Hypothalamus (tissue), 51 donors: ENCODE measurements at places on chromosomes 7 and 10.
A peak's percentile ranks its signal among the peaks of the same experiment; 100 is the strongest.

- DNase-seq = no peak
Observed at GRCh38 chr10:24552346-24553016, 171.2 kb downstream of the ARHGAP21 start.

DNA sequence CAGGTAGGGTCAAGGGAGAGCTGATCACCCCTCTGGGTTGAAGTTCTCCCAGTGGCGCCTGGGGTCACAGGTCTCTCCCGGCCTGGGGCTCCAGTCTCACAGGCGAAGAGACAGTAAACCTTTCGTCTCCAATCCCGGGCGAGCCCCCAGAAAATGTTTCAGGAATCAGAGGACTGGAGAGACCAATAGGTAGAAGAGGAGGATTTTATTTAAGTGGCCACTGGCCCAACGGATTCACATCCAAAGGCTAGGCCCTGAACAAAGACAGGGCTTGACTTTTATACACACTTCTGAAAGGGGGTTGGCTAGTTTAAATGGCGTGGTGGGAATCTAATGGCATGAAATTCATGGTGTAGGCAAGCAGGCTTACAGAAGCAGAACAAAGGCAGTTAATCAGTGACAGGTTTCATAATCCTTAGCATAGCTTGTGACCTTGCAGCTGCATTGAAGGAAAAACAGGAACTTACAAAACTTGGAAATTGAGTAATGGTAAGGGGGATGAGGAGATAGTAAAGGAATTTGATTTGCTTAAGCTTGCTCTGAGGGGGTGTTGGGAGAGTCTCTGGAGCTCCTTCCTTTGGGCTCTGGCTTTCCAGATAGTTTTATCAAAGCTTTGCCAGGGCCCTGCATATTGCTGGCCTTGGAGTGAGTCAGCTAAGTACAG is 105.5 kb downstream of the TRIM24 start:
- no peak for DNase-seq

DNA sequence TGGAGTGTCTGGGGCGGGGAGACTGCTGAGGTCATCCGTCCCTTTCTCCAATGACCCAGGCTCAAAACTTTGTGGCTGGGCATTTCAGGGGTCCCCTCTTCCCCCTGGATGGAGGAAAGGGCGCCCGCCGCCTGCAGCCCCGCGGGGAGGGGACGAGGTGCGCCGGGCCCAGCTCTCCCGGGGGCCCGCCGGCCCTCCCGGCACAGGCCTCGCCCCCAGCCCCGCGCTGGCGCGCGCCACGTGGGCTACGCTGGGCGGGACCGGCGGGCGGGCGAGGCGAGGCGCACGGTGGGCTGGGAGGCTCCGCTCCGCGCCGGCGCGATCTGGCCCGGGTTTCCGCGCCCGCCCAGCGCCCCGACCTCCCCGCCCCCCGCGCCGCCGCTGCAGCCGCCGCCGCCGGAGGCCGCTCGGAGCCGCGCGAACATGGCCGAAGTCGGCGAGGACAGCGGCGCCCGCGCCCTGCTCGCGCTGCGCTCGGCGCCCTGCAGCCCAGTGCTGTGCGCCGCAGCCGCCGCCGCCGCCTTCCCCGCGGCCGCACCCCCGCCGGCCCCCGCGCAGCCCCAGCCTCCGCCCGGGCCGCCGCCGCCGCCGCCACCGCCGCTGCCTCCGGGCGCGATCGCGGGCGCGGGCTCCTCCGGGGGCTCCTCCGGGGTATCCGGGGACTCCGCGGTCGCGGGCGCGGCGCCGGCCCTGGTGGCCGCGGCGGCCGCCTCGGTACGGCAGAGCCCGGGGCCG is at the start of gene FOXK1:
TSS of gene FOXK1 (plus strand) at position 410 of the 735 bp plus-strand sequence. CDS start at position 424, 14 bp downstream.
- DNase-seq = peak; percentile 52

- no peak for DNase-seq
Observed at GRCh38 chr10:11958956-11959355, 83.7 kb downstream of the UPF2 start.

GRCh38 chr10:10138685-10139084 is 879.0 kb upstream of the CELF2 start:
- DNase-seq = no peak

DNA sequence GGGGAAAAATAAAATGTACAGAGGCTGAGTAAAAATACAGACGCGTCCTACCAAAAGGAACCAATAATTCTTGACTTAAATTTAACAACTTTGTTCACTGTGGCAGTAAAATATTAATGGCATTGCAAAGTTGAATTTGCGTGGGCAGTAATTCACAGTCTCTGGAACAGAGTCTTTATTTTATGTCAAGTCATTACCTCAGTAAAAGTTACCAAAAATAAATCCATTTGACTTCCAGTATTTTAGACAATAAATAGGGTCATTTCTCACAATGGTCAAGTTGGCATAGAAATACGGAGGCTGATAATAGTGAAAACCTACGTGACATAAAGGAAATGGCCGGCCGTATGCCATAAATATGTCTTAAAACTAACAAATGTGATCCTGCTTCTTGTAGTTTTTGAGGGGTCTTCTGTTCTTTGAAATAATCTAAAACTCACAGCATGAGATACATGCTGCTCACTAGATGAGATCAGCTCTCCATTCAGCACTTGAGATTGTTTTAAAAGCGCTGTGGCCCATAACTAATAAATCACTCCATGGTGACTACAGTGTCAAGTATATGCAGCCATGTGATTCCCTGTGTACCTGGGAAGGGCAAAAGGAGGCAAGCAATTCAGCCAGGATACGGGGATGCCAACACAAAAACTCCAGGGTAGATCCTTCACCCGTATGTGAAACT is 75.3 kb downstream of the DOCK4 start:
- DNase-seq = no peak

GRCh38 chr7:151683615-151684407 is 164.1 kb upstream of the RHEB start:
- DNase-seq = no peak

GRCh38 chr10:70664702-70665195 is 7.6 kb upstream of the ADAMTS14 start:
- peak; percentile 7 for DNase-seq

GRCh38 chr10:26323219-26323618 is 106.6 kb downstream of the GAD2 start:
- no peak for DNase-seq

DNA sequence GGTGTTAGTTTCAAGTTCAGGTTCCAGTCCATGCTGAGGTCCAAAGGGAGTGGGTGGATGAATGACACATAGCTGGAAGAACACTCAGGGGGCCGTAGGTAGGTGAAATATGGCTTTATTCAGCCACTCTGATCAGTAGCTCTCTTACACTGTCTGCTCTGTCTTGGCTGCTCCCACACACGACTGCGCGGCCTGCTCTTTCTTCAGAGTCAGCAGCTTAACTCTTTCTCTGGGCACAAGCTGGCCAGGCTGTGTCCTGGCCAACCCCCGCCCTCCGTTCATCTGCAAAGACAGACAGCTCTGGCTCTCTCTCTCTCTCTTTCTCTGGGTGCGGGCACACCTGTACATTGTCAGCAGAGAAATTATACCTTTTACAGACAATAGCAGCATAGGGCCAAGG is 317.4 kb upstream of the SORCS1 start:
- no peak for DNase-seq

- no peak for DNase-seq
Observed at GRCh38 chr10:78458983-78459638, 425.4 kb downstream of the RPS24 start.

DNA sequence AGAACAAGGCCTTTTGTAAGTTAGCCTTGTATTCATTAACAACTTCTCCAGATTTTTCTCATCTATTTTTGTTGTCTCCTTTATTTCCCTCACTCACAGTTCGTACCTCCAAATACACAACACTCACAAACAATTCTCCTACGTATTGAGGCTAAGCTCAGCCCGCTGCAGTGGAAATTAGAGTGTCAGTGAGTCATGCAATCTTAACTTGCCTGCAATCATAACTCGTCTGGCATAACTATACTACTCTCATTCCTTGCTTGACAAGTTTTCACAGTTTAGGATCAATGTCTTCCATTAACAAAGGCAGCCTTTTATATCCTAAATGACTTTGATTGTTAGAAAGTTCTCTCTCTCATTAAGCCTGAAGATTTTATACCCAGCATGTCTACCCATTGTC is 23.8 kb downstream of the TMEM196 start:
- DNase-seq = no peak
